ENCODE measurements at places on chromosomes 1 and 21.

- no peak for DNase-seq
These were observed 7.8 kb downstream of the UBIAD1 start for GRCh38 chr1:11280719-11281376.

DNA sequence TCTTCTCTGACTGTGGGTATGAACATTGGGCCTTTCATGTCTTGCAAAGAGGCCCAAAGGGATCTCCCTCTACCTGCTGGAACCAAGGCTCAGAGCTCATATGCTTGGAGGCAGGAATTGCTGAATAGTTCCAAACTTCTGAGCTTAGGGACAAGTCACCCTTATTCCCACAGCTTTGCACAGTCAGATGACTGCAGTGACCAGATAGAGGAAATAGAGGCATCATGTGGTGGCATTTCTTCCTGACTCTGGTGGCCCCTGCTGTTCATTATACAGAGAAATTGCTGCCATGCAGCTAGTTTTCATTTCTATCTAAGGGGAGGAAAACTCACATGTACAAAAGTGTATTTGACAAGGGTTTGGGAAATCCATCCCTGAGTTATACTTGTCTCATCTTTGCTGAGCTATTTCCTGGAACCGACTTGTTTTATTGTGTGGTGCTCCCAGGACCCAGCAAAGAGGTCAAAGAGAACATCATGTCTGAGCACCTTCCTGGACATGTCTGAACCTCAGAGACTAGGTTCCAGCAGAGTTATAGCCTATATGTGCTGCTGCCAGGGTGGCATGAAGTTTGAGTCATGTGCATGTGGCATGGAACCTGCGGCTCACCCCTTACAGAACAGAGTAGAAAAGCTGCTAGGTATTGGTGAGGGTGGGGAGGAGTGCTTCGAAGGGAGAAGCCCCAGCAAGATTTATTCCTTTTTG is 131.2 kb downstream of the PIK3R3 start:
- DNase-seq, result no peak

GRCh38 chr1:195019385-195019784 is 1588.9 kb downstream of the KCNT2 start:
- no peak for DNase-seq

DNA sequence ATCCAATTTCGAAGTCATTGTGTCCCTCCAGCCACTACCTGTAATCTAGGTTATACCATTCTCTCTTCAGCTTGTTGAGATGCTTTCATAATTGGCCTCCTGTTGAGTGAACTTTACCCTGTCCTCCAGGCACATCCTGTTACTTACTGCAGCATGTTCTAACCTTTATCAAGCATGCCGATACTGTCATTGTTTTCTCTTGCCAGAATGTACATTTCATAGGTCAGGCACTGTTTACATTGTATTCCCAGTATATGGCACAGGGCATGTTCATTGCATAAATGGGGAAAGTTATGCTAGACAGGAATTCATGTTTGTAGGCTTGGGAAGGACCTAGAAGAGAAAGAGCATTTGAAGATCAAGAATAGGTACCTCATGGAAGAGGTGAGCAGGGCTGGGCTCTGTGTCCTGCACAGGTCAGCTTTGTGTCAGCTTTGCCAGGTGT is 10.2 kb downstream of the CXADR start:
- no peak for DNase-seq

- no peak for DNase-seq
These were observed 5.1 kb downstream of the NAV1 start for GRCh38 chr1:201543871-201544642.

DNA sequence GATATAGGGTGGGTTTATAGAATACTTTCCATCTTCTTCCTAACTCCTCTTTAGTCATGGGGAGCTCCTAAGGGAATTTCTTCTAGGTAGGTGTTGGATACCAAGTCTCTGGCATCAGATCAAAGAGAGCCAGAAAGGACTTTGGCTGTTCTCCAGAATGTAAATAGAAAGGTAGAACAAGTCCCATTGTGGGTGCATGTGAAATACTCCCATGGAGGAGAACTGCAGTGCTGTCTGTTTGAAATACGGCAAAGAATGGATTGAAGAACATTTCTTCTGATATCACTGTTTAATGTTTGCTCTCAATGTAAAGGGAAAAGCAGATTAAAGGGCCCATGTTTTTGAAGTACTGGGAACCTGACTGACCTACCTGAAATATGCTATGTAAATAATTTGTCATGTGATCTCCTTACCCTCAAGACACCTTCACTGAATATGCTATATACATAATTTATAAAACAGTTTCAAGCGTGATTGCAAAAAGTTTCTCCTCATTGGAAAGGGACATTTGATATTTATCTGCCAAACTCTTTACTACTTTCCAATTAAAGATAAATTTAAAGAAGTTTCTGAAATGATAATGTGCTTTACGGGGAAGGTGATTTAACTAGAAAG is 65.9 kb downstream of the LAMC1 start:
- no peak for DNase-seq
